CD4-positive, alpha-beta memory T cell (primary cell): ENCODE measurements at places on chromosomes 12 and 14.
A peak's percentile ranks its signal among the peaks of the same experiment; 100 is the strongest.

- no peak for DNase-seq
Measured at GRCh38 chr12:25839470-25839869, 119.0 kb upstream of the RASSF8 start.

- DNase-seq, result no peak
Measured at GRCh38 chr14:81172353-81172752, 48.4 kb downstream of the GTF2A1 start.

DNA sequence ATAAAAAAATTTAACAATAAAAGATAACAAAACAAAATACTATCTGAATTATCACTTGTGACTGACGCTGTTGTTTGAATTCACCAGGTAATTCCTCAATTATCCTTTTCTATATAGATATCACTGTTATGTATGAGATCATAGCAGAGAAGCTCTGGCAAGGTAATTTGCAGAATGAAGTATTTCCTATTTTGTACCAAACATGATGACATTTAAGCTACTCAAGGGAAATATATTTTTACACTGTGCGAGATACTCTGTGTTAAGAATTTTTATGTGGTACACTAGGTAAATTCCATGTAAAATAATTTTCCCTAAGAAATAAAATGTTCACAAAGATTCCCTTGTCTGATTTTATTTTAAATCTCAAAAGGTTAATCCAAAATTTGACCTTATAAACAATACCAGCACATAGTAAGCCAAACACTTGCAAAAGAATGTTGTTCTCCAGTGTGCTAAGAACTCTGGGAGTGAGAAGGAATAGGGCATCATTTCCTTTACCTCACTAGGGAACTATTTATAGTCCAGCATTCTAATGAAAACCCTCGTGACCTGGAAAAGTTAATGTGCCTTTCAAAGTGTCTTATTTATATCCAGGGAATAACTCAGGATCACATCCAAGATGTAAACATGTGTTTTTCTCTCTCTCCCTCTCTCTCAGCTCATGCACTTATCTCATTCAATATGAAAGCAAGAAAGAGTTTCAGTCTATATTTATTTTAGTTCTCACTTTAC is 115.2 kb upstream of the RAP1B start:
- DNase-seq, result no peak

GRCh38 chr12:29700761-29701481 is 82.8 kb downstream of the TMTC1 start:
- no peak for DNase-seq

DNA sequence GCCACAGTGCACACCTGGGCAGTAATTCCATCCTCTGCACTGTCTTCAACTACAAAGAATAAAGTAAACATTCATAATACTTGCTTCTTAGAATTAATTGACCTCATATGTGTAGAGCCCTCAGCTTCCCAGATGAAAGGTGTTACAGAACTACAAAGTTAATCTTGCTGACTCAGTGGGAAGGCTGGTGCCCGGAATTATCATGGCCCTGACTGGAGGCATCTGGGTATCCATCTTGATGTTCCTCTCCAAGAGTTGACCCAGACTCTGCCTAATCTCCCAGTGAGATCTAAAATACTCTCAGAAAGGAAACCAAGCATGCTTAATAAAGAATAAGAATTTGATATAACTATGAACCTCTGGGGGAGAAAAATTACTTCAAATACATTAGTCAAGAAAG is 147.0 kb upstream of the ARID2 start:
- no peak for DNase-seq

GRCh38 chr14:50333014-50333509 is 20.9 kb downstream of the DMAC2L start:
- DNase-seq, result no peak

DNA sequence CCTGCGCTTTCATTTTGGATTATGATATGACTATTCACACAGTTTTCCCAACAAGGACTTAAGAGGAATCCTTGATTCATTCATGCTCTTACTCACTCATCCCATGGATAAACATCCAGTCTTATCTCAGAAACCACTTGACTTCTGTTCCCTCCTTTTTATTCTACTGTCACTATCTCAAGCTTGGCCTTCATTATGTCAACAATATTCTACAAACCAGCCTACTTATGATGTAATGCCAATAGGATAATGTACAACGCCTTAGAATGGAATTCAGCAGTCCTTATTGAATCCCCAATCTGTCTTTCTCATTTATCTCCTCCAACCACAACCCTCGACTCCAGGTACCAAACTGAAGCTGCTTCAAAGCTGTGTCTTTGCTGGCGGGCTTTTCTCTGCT is 448.5 kb downstream of the PDZRN4 start:
- no peak for DNase-seq

DNA sequence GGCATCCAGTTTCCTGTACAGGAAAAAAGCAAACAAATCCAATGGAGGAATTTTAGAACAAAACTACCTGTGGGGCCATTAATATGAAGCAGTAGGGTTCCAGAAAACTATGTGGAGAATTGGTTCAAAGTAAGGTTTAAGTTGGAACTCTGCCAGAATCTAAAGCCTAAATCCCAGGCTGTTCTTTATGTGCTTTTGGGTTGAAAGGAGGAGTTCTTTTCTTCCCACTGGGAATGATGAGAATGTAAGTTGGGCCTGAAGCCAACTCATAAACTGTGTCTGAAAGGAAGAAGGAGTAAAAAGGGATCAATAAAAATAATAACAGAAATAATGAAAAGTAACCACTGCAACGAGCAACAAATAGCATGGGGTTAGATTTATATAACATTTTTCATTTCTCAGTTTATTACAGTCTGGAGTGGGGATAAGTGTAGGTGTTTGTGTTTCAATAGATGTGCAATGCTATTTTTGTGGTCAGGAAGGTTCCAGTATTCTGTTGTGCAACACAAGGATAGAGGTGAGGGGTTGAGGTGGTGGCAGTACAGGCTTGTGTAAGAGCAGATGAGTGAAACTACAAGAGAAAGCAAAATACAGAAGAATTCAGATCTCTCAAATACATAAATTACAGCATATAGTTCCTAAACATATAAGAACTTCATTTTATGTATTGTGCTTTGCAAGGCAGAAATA is 373.6 kb downstream of the EMP1 start:
- DNase-seq, result no peak

DNA sequence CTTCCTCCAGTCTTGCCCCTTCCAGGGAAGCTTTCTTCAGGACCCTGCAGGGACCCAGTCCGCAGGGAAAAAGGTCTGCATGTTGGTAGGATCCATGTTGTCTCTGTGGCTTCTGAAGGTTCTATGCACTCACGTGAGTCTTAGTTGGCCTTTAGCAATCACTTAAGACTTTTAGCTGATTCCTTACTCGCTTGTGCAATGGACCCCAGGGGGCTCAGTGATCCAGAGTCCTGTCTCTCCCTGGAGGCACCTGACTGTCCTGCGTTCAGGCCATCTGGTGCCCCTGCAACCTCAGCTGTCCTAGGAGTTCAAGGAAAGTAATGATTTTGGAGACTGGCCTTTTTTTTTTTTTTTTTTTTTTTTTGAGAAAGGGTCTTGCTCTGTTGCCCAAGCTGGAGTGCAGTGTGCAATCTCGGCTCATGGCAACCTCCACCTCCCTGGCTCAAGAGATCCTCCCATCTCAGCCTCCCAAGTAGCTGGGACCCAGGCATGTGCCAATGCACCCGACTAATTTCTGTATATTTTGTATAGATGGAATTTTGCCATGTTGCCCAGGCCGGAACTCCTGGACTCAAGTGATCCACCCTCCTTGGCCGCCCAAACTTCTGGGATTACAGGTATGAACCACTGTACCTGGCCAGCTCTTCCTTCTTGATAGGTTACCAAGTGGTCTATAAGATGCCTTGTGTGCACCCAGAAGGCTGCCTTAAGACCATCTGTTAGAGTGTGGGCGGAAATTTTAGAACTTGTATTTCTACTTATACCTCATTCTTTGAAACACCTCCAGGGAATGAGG is 4.6 kb downstream of the IFI27L2 start:
- no peak for DNase-seq

GRCh38 chr14:101315802-101316296 is 245.4 kb upstream of the DIO3 start:
- DNase-seq, result no peak

DNA sequence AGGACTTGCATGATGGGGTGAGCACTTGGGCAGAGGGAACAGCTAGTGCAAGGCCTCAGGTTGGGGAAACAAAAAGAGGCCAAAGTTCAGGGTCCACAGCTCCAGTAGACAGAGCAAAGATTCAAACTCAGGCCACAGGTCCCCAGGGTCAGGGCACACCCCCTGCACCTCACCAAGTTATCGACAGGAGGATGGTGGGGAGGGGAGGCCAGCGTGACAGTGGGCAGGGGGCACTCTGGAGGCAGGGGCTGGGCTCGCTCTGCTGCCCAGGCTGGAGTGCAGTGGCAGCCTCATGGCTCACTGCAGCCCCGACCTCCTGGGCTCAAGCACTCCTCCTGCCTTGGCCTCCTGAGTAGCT is 32.4 kb upstream of the ULK1 start:
- no peak for DNase-seq

DNA sequence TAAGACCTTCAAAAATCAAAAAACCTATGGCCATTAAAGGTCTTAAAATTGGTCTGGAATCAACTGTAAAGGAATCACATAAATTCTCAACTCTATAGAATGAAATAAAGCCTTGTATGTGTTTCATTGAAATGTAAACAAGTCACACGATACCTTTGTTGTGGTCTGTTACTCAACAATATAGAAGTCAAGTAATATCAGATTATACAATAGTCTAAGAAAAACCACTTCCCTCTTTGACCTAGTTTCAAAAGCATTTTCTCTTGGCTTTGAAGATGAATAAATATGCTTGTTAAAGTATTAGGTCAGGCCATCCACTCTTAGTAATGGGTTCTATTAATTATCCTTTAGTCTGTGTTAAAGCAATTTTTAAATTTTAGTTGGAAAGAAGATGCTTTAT is 79.8 kb upstream of the DIO2 start:
- DNase-seq, result peak; percentile 1

DNA sequence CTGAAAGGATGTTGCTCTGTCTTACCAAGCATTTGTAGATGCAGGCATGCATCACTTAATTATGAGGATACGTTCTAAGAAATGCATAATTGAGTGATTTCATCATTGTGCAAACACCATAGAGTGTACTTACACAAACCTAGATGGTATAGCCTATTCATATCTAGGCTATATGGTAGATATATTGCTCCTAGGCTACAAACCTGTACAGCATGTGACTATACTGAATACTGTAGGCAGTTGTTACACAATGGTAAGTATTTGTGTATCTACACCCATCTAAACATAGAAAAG is 75.9 kb downstream of the IFT81 start:
- DNase-seq, result no peak

DNA sequence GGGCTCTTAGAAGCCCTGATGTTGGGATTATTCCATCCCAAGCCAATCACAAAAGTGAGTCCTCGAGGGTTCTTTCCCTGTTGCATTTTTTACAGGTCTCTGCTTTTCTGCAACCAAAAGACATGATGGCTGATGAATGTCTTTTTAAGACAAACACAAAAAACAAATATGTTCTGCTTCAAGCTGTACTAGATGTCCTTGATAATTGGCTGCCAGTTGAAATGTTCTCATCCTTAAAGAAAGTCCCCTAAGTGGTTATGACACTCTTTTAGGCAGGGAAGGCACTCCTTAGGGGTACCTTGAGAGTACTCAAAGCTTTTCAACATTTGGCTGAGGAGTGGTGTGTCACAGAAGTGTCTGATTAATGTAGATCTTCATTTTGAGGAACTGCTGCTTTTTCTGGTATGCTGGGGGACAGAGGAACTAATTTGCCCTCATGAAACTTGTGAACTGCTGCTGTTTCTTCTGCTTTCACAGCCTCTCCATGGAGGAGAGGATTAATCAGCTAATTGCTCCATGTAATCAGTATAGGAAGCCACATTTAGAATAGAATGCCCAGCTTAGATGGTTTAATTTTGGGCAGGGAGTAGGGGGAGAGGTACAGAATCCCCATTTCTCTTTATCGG is 22.8 kb upstream of the IGF1 start:
- DNase-seq, result no peak

DNA sequence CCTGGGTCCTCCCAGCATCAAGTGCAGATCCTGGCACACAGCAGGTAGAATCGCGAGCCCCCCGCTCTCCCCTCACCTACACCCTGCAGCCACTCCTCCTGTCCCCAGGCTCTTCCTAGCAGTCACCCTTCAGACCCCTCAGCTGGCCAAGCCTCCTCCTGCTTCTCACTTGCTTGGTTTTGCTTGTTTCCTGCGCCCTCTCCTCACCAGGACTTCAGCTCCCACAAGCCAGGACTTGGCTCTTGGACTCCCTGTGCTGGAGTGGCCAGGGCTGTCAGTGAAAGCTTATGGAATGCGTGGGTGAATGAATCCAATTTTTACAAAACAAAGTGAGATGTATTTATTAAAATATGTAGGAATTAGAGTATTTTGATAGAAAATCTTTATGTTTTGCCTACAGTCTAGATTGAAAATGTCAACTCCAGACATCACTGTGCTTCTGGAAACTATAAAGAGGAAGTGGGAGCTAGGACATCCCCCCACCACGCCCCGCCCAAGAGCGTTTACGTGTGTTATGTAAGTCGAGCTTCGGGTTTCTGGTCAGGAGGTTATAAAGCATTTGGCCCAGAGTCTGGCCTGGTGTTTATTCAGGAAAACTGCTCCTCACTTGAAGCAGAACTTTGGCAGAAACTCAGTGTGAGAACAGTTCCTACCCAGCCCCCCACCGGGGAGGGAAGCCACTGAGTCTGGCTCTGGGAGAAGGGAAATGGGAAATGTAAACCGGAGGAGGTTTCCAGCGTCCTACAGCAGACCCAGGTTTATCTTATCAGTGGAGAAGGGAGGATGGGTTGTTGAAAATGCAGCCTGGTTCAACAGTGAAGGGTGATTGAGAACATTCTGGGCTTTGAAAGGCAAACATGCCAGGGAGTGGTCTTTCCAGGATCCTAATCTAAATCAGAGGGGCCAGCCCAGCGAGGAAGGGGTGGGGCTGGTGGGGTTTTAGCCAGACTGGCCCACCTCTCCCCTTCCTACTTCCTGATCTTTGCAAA is 8.8 kb downstream of the ALDH2 start:
- DNase-seq, result no peak

DNA sequence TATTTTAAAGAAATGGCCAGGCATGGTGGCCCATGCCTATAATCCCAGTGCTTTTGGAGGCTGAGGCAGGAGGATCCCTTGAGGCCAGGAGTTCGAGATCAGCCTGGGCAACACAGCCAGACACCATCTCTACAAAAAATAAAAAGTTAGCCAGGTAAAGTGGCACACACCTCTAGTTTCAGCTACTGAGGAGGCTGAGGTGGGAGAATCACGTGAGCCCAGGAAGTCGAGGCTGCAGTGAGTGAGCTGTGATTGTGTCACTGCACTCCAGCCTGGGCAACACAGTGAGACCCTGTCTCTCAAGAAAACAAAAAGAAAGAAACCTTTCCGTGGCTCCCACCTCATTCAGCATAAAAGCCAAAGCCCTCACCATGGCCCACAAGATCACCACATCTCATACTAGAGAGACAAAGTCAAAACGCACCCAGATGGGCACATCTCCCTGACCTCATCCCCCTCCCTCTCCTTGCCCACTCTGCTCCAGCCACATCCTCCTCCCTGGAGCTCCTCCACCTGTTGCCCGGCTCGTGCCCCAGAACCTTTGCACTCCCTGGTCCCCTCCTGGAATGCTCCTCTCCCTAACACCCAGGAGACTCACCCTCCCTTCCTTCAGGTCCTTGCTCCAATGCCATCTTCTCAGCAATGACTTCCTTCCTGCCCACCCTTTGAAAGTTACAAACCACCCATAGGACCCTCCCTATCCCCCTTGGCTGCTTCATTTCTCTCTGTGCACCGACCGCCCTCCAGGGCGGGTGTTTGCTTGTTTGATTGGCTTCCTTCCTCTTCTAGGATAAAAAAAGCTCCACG is 4.8 kb upstream of the SCARB1 start:
- no peak for DNase-seq
